Umbilical cord (tissue), 2 donors: ENCODE measurements at places on chromosomes 7 and 10. TPM values are rescaled to one million over a fixed set of nuclear protein-coding genes. Genes with fewer than 3 reads are reported as not detected.

GRCh38 chr10:130121486-130122079 is 11.0 kb upstream of the C10orf143 start:
- no peak for DNase-seq

MRPS17 gene
- 22.1 TPM for total RNA-seq

FMC1 gene
- 5.5 TPM for total RNA-seq

ANKRD1 gene
- 10.4 TPM for total RNA-seq

- DNase-seq = no peak
Measured at GRCh38 chr7:48224042-48224441, 52.8 kb downstream of the ABCA13 start.

- no peak for DNase-seq
Measured at GRCh38 chr10:54900584-54900983, 99.6 kb upstream of the PCDH15 start.

DNA sequence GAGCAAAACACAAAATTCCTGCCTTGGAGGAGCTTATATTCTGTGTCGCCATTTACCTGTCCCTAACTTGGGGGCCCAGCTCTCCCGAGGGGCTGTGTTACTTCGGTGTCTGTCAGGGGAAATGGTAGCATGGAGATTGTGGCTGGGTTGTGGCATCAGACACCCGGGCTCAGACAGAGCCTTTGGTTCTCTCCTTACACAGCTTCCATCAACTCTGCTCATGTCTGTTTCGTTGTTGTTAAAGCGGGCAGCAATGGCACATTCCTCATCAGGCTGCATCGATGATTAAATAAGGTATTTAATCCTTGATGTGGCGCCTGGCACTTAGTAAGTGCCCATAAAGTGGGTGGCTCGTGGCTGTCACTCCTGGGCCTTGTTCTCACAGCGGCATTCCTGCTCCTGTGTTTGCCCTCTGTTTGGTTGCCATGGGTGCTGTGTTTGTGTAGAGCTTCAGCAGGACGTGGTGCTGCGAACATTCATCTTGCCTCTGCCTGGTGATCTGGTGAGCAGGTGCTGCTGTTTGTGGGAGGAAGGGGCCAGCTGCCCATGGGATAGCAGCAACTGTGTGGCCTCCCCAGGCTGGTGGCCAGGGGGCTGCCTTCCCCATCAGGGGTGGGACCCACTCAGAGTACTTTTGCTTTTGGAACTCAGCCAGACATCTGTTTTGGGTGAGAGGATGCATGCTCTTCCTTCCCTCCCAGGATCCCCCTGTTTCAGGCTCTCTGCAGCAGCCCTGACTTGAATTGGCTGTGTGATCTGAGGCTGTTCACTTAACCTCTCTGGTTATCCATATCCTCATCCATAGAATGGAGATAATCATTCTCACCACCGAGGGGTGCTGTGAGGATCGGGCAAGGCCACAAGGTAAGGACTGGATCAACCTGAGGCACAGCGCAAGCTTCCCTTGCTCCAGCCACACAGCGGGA is 207.2 kb upstream of the SVIL start:
- peak; percentile 70 for DNase-seq
